Activated CD8-positive, alpha-beta memory T cell treated with anti-CD3 and anti-CD28 coated beads for 36 hours (primary cell): ENCODE measurements at places on chromosomes 3 and 15. TPM values are rescaled to one million over a fixed set of nuclear protein-coding genes. Genes with fewer than 3 reads are reported as not detected.

The POLR2M gene
- 65.2 TPM for total RNA-seq

The GOLGA6A gene
- not detected for total RNA-seq

The ZMYND10 gene
- 1.6 TPM for total RNA-seq

The GPR149 gene
- not detected for total RNA-seq

The CFAP91 gene
- 0.82 TPM for total RNA-seq
